Progenitor cell of endocrine pancreas (in vitro differentiated cells): ENCODE measurements at places on chromosomes 6 and 20.

DNA sequence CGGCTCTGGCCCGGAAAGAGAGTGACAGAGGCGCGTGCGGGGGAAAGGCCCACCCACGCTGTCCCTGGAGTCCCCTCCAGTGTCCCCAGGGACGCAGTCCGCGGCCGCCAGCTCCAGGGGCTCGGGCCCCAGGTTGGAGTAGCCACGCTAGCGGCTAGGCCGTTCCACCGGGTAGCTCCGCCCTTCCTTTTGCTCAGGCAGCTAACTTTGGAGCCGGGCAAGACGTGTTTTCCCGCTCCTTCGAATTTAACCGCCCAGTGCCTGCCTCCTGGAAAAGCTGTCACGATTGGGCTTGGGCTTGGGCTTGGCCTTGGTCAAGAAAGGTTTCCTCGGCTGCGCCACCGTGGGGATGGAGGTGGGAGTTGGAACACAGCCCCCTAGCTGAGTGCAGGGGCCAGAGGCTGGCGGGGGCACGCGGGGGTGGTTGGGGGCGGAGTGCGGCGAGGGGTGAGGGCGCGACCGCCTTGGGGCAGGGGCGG is 4.7 kb downstream of the LINC00237 start:
- no peaks in the 10 kb centered on the region for H3K36me3 ChIP-seq
- H3K4me3 ChIP-seq, result peak overlapping the region; percentile 26
- H3K27ac ChIP-seq, result no peak overlapping the region
- H3K27me3 ChIP-seq, result peaks cover 94% of the 10 kb centered on the region
- H3K4me1 ChIP-seq, result peaks cover 14% of the 10 kb centered on the region

DNA sequence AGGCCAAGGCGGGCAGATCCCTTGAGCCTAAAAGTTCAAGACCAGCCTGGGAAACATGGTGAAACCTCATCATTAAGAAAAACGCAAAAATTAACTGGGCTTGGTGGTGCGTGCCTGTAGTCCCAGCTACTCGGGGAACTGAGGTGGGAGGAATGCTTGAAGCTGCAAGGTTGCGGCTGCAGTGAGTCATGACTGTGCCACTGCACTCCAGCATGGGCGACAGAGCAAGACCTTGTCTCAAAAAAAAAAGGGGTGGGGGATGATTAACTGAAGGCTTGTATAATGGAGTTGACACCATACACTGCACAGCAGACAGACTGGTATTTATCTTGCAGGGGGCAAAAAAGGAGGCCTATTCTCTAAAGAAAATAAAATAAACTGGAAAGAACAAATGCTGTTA is 27.7 kb downstream of the SRPK1 start:
- no peaks in the 10 kb centered on the region for H3K27me3 ChIP-seq
- H3K36me3 ChIP-seq, result peaks cover 17% of the 10 kb centered on the region
- no peak for DNase-seq
- H3K27ac ChIP-seq, result no peak overlapping the region
- H3K4me3 ChIP-seq, result no peak overlapping the region

DNA sequence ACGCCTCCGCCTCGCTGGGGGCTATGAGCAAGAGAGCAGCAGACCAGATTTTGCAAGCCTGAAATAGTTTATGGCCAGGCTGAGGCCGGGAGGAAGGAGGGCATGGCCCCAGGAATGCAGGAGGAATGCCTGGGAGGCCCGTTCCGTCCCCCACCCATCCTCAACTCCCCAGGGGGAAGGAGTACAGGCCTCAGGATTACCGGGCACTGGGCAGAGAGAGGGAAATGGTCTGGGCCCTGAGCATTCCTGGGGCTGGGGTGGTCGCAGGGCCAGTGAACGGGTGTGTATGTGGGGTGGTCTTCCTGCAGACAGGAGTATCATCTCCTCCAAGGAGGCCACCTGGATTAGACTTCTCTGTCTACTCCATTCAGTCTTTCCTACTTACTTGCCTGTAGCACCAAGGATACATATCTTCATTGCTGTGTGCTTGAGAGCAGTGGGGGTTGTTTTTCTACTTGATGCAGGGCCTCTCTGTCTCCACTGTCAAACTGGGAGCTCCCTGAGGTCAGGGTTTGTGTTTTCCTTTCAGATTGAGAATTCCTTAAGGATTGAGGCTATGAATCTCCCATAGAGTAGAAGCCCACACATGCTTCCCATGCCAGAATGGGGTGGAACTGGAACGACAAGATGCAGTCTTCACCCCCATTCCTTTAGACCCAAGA is 81.3 kb downstream of the VEGFA start:
- DNase-seq, result no peak
- peaks cover 49% of the 10 kb centered on the region for H3K4me1 ChIP-seq
- no peak overlapping the region for H3K27ac ChIP-seq
- no peaks in the 10 kb centered on the region for H3K27me3 ChIP-seq
- no peak overlapping the region for H3K4me3 ChIP-seq

DNA sequence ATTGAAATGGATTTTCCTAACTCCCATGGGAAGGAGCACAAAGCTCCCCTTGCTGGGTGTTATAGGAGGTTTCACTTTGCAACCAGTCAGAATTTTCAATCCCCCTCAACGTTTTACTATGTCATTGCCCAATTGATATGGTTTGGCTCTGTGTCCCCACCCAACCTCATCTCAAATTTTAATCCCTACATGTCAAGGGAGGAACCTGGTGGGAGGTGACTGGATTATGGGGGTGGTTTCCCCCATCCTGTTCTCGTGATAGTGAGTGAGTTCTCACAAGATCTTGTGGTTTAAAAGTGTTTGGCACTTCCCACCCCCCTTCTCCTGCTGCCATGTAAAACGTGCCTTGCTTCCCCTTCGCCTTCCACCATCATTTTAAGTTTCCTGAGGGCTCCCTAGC is 62.9 kb downstream of the ZMYND8 start:
- H3K4me1 ChIP-seq, result no peaks in the 10 kb centered on the region
- H3K4me3 ChIP-seq, result no peak overlapping the region
- no peak for DNase-seq

- peaks cover 46% of the 10 kb centered on the region for H3K27me3 ChIP-seq
- no peak overlapping the region for H3K4me3 ChIP-seq
- H3K4me1 ChIP-seq, result no peaks in the 10 kb centered on the region
- H3K27ac ChIP-seq, result no peak overlapping the region
Observed at GRCh38 chr20:1212607-1213396, 9.5 kb downstream of the C20orf202 start.

- H3K27me3 ChIP-seq, result peaks cover 66% of the 10 kb centered on the region
- H3K36me3 ChIP-seq, result no peaks in the 10 kb centered on the region
- no peaks in the 10 kb centered on the region for H3K4me1 ChIP-seq
- H3K27ac ChIP-seq, result no peak overlapping the region
- DNase-seq, result no peak
Observed at GRCh38 chr6:5989141-5989723, 17.5 kb downstream of the NRN1 start.

DNA sequence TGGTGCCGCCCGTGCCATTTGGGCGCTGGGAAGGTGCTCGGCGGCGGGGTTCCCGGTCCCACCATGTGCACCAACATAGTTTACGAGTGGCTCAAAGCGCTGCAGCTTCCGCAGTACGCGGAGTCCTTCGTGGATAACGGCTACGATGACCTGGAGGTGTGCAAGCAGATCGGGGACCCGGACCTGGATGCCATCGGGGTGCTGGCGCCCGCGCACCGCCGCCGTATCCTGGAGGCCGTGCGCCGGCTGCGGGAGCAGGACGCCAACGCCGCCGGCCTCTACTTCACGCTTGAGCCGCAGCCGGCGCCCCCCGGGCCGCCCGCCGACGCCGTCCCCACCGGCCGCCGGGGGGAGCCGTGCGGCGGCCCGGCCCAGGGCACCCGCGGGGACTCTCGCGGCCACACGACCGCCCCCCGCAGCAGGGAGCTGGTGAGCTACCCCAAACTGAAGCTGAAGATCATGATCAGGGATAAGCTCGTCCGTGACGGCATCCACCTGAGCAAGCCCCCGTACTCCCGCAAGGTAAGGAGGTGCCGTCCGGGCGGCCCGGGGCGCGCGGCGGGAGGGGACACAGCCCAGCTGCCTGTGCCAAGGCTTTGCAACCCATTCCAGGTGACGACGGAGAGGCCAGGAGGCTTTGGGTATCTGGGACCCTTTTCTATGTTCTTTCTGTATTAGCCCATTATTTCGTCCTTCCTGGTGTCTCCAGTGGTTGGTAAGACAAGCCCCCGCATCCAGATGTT is 547 bp downstream of the SAMD5 start:
- peaks cover 2% of the 10 kb centered on the region for H3K36me3 ChIP-seq
- H3K4me1 ChIP-seq, result peaks cover 22% of the 10 kb centered on the region
- peak overlapping the region; percentile 64 for H3K27ac ChIP-seq
- H3K4me3 ChIP-seq, result peak overlapping the region; percentile 91
- peaks cover 30% of the 10 kb centered on the region for H3K27me3 ChIP-seq
- DNase-seq, result no peak

- H3K4me3 ChIP-seq, result no peak overlapping the region
- no peak for DNase-seq
- peaks cover 10% of the 10 kb centered on the region for H3K4me1 ChIP-seq
Observed at GRCh38 chr6:157233156-157233555, 90.2 kb downstream of the TMEM242 start.

- peak overlapping the region; percentile 77 for H3K27ac ChIP-seq
- peaks cover 44% of the 10 kb centered on the region for H3K4me1 ChIP-seq
- H3K36me3 ChIP-seq, result peaks cover 3% of the 10 kb centered on the region
- H3K27me3 ChIP-seq, result peaks cover 2% of the 10 kb centered on the region
Observed at GRCh38 chr6:8194490-8194889, 92.1 kb upstream of the EEF1E1 start.

DNA sequence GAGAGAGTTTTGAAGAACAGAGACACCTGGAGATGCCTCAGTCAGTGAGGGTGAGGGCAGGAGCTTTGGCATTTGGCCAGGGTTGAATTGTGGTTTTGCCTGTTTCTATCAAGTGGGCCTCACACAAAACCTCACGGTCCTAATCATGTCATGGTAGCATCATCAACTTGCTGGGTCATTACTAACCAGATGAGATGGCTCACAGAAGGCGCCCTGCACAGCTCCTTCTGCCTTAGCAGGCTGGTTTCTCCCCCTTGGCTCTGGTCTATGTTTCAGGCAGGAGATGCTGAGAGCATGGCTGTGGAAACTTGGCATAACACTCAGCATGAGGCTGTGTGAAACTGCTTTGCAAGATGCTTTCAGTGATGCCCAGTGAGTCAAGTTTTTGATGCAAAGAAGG is 99.3 kb downstream of the LRRC1 start:
- peaks cover 15% of the 10 kb centered on the region for H3K4me1 ChIP-seq
- H3K4me3 ChIP-seq, result no peak overlapping the region
- peak overlapping the region; percentile 46 for H3K27ac ChIP-seq
- H3K36me3 ChIP-seq, result peaks cover 16% of the 10 kb centered on the region

DNA sequence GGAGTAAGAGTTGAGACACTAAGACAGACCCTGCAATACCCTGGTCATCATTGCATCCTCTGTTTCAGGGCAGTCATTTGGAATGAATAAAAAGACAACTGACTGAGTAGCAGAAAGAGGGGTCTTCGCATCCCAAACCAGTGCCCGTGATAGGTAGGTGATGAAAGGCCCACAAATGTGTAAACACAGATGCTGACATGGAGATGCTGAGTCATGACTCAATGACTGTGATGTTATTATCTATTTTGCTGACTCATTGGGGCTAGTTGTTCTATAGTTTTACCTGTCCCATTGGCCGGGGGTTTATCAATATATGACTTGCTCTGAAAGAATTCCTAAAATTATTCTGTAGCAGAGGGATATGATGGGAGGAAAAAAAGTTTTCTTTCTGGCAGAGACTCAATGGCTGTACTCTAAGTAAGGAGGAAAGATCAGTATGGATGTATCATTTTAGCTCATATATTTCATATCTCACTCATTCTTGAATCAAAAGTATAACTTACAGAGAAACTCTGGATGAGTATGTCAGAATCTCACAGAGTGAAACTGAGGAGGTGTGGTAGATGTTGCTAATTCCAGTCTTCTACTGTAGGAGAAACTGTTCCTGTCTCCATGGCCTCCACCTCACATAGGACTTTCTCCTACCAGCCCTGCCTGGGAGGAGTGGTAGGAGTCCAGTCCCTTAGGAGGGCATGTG is 119.9 kb upstream of the PREP start:
- no peak overlapping the region for H3K27ac ChIP-seq
- H3K4me3 ChIP-seq, result no peak overlapping the region
- H3K36me3 ChIP-seq, result no peaks in the 10 kb centered on the region
- no peaks in the 10 kb centered on the region for H3K4me1 ChIP-seq
- no peak for DNase-seq
- peaks cover 5% of the 10 kb centered on the region for H3K27me3 ChIP-seq

GRCh38 chr6:87745966-87746721 is 44.1 kb upstream of the AKIRIN2 start:
- H3K36me3 ChIP-seq, result no peaks in the 10 kb centered on the region
- H3K4me1 ChIP-seq, result no peaks in the 10 kb centered on the region
